Stimulated activated CD4-positive, alpha-beta T cell treated with anti-CD3 and anti-CD28 coated beads, Interleukin-15, amount 100 ng/mL, for 1 hour (primary cell): ENCODE measurements at places on chromosomes 5 and 9.

GRCh38 chr9:4117835-4118610 is 181.8 kb downstream of the GLIS3 start:
- DNase-seq, result no peak

GRCh38 chr5:171162596-171162995 is 146.5 kb upstream of the TLX3 start:
- no peak for DNase-seq

- DNase-seq, result no peak
Measured at GRCh38 chr5:102018279-102018678, 277.8 kb downstream of the SLCO4C1 start.

GRCh38 chr5:171494452-171495121 is 75.1 kb downstream of the FGF18 start:
- no peak for DNase-seq

DNA sequence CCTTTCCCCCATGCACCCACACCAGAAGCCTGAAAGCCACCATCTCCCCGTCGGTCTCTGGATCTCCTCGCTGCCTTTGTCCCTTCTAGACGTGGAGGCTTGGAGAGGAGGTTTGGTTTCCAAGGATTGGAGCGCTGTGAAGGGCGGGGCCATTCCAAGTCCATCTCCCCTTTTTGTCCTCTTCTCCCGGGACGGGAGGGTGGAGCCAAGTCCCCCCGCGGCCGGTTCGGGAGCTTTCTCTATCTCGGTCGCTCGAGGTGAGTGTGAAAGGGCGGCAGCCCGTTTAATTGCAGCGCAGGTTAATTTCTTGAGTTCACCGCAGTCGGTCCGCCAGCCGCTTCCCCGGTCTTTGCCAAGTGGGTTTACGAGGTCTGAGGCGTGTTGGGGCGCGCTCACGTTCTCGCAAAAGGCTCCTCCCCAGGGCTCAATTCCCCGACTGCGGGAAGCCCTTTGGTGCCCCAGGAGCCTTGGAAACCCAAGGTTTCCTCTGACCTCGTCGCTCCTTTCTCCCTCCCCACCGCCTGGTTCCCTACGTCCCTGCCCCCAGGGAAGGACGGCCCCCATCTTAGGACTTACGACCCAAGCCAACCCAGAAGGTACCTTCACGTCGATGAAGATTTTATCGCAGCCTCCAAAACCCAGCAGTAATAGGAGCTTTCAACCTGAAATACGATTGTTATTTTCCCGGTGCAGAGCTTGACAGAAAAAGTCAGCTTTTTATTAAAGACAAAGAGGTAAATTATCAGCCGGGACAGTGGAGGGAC is 2.8 kb upstream of the ZNF462 start:
- no peak for DNase-seq

- no peak for DNase-seq
Measured at GRCh38 chr5:173890195-173890991, 2.2 kb downstream of the CPEB4 start.

- DNase-seq, result no peak
Measured at GRCh38 chr5:39650008-39650762, 225.4 kb upstream of the DAB2 start.

- DNase-seq, result no peak
Measured at GRCh38 chr5:17359451-17360011, 138.5 kb upstream of the TAF11L2 start.

GRCh38 chr5:79135790-79136553 is 24.4 kb downstream of the BHMT start:
- no peak for DNase-seq

- no peak for DNase-seq
Measured at GRCh38 chr9:133590231-133590855, 18.8 kb downstream of the FAM163B start.

- no peak for DNase-seq
Measured at GRCh38 chr9:122223435-122223834, 5.3 kb downstream of the LHX6 start.

- DNase-seq, result no peak
Measured at GRCh38 chr5:172904643-172905345, 54.4 kb upstream of the RPL26L1 start.

- no peak for DNase-seq
Measured at GRCh38 chr9:103713631-103714030, 380.5 kb upstream of the SMC2 start.

DNA sequence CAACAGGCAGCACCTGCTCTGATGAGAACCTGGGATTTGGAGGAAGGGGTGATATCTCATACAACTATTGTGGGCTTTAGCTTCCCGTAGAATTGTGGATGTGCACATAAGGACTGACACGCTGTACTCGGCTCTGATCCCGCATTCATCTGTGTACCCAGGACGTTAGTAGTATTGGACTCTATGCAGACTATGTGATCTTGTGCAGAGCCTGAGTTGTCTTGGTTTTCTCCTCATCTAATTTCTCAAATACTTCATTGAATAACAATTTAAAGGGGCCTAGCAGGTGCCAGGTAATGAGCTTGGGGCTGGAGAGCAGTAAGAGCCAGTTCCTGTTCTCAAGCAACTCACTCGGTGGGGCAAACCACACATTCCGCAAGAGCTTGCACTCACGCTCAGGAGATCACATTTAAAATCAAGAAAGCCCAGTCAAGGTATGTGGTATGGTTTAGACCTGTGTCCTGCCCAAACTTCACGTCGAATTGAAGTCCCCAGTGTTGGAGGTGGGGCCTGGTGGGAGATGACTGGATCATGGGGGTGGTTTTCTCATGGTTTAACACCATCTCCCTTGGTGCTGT is 14.8 kb downstream of the C5orf15 start:
- DNase-seq, result no peak

GRCh38 chr9:36903541-36904435 is 130.3 kb downstream of the PAX5 start:
- DNase-seq, result no peak
